ENCODE measurements at places on chromosomes 1 and 21.

DNA sequence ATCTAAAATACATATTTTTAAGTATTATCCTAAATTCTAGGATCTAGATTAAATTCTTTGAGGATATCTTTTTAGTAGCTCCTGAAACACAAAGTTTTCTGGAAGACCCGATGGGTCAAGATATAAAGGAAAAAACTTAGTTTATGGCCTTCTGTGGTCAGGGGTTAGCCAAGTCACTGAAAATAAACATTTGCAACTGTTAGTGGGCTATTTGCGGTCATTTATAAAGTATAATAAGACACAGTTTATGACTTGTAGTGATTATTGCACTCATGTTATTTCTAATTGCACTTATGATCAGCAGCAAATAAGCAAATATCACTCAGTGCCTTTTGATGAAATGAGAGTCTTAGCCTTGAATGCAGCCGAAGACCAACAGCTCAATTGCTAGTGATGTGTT, 183.3 kb downstream of the NFIA start:
- DNase-seq = no peak

GRCh38 chr1:32350785-32351398, 11.4 kb downstream of the FAM229A start:
- DNase-seq = no peak

DNA sequence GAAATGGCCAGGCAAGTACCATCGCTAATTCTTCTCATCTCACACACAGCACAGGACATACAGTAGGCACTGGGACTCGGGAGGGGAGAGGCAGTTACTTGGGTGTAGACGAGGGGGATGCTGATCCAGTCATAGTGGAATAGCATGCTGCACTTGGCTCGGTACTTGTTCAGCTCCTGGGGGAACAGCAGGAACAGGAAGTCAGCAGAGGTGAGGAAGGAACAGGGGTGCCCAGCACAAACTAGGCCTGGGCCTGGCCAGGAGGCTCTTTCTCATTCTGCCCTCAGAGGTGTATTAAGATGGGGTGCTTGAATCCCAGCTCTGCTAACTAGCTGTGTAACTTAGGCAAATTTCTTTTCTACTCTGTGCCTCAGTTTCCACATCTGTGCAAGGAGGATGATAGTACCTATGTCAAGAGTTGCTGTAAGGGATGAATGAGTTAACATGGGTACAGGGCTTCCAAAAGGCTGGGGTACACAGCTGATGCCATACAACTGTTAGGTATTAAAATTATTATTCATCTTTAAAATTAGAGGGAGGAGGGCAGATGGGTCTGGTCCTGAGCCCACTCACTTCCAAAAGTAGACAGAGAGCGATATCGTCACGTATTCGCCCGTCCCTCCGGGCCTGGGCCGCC, 2.4 kb downstream of the BEST4 start:
- DNase-seq = no peak

- no peak for DNase-seq
These were observed 116.1 kb upstream of the DPT start for GRCh38 chr1:168845140-168845539.

- DNase-seq = no peak
These were observed 424.4 kb upstream of the USP24 start for GRCh38 chr1:55639526-55639925.

DNA sequence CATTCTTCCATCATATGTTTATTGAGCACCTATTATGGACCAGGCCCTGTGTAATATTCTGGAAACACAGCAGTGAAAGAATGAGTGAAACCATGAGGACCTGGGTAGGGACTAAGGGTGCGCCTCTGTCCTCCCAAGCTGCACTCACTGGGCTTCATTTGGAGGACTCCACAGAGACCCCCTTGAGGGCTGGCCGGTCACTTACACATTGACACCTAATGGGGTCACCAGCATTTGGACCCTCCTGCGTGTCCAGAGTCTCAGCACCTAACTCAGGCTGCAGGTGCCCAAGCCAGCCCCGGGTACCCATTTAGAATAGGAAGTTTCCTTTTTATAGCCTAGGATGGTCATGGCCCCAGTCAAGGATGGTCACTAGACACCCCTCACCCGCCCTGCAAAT, 2.8 kb upstream of the FNDC5 start:
- no peak for DNase-seq

DNA sequence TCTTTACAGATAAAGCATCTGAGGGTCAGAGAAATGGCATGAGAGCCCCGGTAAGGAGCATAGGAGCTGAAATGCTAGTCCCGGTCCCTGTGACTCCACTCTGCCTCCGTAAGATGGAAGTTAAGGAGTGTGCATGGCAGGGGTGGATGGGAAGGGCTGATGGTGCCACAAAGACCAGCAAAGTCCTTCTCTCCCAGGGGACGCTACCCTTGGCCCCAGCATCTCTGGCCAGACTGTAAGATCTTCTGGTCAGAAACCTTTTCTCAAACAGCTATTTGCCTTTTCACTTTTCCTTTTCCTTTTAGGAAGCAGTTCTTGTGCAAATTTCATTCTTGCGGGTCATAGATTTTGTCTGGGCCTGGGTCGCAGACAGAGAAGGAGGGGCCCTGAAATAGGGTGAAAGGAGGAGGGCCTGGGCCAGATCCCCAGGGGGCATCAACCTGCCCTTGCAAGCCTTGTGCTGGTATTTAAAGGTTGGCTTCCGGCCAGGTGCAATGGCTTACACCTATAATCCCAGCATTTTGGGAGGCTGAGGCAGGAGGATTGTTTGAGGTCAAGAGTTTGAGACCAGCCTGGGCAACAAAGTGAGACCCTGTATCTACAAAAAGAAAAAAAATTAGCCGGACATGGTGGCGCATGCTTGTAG, 14.4 kb upstream of the EPS8L3 start:
- no peak for DNase-seq

GRCh38 chr21:35349376-35350080, 300.4 kb upstream of the RUNX1 start:
- DNase-seq = peak; percentile 13

DNA sequence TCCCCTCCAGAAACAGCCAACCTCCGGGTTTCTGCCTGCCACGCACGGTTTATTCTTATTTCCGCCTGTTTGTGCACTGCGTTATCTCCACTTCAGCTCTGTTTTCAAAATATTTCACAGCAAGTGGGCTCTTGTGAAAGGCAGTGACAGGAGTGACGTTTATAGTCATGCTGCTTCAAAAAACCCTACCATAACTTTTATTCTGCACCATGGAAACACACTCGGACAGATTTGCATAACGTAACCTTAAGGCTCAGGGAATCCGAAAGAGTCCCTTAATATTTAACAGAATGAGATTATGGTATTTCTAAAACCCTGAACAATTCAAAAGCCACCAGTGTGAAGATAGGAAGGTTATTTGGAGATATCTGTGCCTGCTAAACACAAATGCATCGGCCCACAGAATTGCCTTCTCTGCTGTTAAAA, 782 bp upstream of the SDE2 start:
- DNase-seq = no peak

GRCh38 chr1:111378791-111379190, 48.7 kb downstream of the OVGP1 start:
- no peak for DNase-seq

GRCh38 chr1:76279101-76279748, 204.7 kb downstream of the ST6GALNAC3 start:
- DNase-seq = no peak

- DNase-seq = peak; percentile 9
These were observed 169.9 kb downstream of the LRRC7 start for GRCh38 chr1:69737527-69738185.

DNA sequence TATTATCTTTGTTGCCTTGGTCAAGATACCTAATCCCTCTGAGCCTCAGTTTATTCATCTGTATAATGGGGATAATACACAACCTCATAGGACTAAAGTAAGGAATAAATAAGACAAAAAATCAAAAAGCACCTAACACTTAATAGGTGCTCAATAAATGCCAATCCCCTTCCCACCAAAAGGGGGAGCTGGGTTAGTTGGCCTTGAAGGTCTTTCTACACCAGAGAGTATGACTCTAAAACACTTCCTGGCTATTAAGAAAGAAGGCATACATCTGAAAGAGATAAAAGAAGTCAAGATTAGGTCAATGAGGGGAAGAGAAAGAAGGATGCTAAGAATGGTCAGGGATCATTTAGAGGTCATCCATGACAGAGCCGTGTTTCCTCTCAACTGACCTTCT, 11.1 kb downstream of the VSIG8 start:
- DNase-seq = no peak

DNA sequence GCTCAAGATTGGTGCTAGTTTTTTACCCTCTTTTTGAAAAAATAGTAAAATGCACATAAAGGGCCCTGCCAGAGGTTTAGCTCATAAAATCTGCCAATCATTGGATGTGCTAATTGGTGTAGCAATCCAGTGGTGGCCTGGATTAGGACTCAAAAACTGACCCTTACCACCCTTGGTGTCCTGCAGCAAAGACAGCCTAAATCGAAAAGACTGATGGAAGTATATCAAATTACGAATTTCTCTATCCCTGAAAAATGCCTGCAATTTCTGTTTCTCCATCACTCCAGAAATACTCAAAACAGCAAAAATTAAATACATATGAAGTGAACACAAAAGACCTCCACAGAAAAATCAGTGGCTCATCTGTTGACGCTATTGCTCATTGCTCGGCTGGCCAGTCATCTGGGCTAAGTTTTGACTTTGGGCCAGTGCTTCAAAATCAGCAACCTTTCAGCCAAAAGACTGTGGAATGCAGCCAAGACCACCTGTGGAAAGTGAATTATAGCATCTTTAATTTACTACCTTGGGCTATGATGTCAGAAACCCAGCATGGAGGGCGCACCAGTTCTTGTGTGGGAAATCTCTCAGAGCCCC, 30.0 kb downstream of the WLS start:
- no peak for DNase-seq

DNA sequence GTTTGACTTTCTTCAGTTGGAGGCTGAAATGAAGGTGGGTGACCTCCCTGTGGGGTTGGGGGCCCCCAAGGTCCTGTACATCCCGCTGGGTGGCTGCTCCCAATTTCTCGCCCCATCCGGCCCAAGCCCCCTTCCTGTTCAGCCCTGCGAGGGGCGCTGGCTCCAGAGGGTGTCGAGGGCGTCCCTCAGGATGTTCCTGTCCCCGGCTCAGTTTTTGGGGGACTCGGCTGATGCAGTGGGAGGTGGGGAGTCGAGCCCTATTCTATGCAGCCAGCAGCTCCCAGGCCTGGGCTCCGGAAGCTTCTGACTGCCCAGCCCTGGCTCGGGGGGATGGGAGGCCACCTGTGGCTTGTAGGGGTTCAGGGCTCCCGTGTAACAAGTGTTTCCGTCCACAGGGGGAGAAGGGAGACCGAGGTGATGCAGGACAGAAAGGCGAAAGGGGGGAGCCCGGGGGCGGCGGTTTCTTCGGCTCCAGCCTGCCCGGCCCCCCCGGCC, 38.2 kb downstream of the SLC19A1 start:
- no peak for DNase-seq

GRCh38 chr1:109719337-109719837, 7.3 kb downstream of the GSTM5 start:
- DNase-seq = peak; percentile 19

DNA sequence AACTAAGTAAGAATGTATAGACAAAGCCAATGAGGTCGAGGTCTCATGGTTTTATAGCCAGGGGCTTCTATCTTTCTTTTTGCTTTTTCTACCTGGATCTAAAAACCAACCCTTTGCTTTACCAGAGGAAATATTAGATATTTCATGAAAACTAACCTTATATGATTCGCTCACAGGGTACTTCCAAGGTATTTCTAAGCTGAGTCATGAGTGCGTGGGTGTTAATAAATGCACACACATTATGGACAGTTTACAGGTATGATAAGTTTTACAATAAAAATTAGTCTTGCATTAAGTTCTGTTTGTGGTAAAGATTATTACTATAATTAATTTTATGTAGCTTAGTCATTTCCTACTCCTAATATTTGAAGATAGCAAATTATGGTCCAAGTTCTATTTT, 217.2 kb downstream of the CHRM3 start:
- no peak for DNase-seq

- peak; percentile 94 for DNase-seq
These were observed 176.8 kb downstream of the HHIPL2 start for GRCh38 chr1:222370913-222371675.

GRCh38 chr1:233012021-233012420, 61.6 kb downstream of the NTPCR start:
- DNase-seq = no peak

DNA sequence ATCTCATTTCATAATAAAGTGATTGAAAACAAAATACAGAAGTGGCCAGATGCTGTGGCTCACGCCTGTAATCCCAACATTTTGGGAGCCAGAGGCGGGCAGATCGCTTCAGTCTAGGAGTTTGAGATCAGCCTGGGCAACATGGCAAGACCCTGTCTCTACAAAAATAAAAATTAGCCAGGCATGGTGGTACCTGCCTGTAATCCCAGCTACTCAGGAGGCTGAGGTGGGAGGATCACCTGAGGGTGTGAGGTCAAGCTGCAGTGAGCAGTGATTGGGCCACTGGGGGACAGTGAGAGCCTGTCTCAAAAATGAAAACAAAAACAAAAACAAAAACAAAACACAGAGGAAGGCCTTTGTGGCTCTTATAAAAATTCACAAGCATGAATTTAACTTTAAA, 38.6 kb downstream of the TRIM33 start:
- no peak for DNase-seq

GRCh38 chr1:154488922-154489321, 13.1 kb upstream of the TDRD10 start:
- DNase-seq = no peak

- DNase-seq = no peak
These were observed 11.0 kb downstream of the PRDM15 start for GRCh38 chr21:41868062-41868710.

DNA sequence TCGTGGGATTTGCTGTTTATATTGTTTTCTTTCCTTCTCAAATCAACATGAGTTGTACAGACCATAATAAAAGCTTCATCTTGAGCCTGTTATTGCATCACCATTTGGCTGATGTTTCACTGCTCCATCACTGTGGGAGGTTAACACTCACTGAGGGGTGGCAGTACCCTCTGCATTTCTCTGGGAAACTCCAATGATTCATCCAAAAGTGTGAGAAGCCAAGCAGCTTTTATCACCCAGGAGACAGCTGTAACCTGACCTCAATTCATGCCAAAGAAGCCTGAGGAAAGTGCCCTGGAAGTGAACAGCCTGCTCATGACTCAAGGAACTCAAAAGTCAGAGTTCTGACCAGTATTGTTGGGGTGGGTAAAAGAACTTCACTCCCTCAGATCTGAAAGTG, 84.1 kb downstream of the GPR88 start:
- DNase-seq = peak; percentile 93

DNA sequence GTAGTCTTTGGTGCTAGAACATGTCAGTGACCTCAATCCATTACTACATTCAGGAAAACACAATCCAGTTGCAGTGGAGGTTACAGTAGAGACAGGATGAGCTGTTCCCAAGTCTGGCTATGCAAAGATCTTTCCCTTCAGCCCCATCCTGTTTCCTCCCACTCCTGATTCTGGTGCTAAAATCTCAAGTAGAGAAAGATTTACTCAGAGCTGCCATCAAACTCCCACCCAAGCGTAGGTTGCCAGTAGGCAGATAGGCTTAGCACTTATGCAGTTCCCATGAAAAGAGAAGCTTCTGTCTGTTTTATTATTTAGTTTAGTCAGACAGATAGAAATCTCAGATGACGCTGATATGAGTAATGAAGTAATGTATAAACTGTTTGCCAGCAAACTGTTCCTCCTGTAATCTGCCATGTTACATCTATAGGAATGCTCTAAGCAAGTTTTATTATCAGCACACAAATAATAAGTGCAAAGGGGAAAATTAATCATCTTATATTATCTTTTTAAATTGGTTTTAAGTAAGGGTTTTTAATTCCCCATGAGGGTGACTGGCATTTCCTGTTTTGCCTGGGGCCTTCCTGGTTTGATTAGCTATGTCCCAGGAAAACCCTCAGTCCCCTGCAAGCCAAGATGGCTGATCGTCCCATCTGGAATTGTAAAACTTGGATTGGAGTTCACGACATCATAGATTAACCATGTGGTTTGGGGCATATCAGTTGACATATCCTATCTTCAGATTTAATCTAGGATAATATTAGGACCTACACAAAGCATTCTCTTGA, 188.3 kb upstream of the PALMD start:
- DNase-seq = peak; percentile 90

Data from BJ (cell line).